Bladder microvascular endothelial cell (primary cell): ENCODE measurements at places on chromosomes 7 and 10. TPM values are rescaled to one million over a fixed set of nuclear protein-coding genes. Genes with fewer than 3 reads are reported as not detected.

ARF5 gene
- 122 and 171 TPM in 2 replicates for total RNA-seq

MYL10 gene
- total RNA-seq, result not detected in 2 replicates

CPA2 gene
- not detected in 2 replicates for total RNA-seq

ANXA8L1 gene
- not detected in 2 replicates for total RNA-seq

SPDYE9 gene
- total RNA-seq, result not detected in 2 replicates

CALHM1 gene
- not detected in 2 replicates for total RNA-seq

PILRA gene
- 0.06 and 0.16 TPM in 2 replicates for total RNA-seq

SOSTDC1 gene
- not detected in 2 replicates for total RNA-seq

PLAC9 gene
- 0.19 and 0.32 TPM in 2 replicates for total RNA-seq

SLC35B4 gene
- total RNA-seq, result 6.8 and 24.2 TPM in 2 replicates

STK31 gene
- 0.13 TPM in 1 of 2 replicates, not detected in the other for total RNA-seq

GRM8 gene
- total RNA-seq, result not detected in 2 replicates

CYP3A5 gene
- not detected in 2 replicates for total RNA-seq

CLEC2L gene
- not detected in 2 replicates for total RNA-seq

CDK5 gene
- 16.8 and 18.6 TPM in 2 replicates for total RNA-seq

LMOD2 gene
- 0.06 and 0.16 TPM in 2 replicates for total RNA-seq

PAX4 gene
- not detected in 2 replicates for total RNA-seq

FEZF1 gene
- total RNA-seq, result not detected in 2 replicates
